Activated CD4-positive, alpha-beta T cell treated with anti-CD3 and anti-CD28 coated beads, Interleukin-2, amount 50 U/mL, for 16 hours (primary cell): ENCODE measurements at places on chromosomes 6 and 20.

GRCh38 chr6:132423839-132424238, 22.6 kb upstream of the MOXD1 start:
- no peak for DNase-seq

DNA sequence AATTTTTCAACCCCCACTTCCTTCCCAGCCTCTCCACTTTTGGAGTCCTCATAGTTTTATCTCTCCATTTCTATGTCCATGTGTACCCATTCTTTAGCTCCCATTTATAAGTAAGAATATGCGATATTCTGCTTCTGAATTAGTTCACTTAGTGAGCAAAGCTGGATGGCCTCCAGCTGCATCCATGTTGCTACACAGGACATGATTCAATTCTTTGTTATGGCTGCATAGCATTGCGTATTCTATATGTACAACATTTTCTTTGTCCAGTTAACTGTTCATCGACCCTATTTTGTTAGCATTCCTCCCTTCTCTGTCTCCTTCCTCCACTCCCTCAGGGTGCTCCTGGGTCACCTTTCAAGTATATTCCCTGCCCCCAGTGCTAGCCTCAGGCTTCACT, 210.0 kb upstream of the SSTR4 start:
- no peak for DNase-seq

- DNase-seq: no peak
These were observed 968.4 kb upstream of the SLC35B3 start for GRCh38 chr6:9403736-9404135.

DNA sequence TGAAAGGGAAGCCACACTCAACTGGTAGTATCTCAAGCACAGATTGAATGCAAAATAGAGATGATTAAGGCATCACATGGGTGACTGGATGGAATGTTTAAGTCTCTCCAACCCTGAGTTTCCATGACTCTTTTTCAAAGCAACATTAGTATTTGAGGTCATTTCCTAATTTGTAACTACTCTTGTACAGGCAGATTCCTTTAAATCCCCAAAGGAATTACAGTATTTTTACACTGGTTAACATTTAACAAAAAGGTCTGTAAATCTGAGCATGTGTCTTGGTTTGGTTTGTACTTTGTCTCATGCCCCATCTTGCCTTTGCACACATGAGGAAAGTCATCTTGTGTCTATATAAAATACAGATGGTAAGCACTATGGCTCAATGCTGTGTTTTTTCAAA, 15.1 kb downstream of the RMND1 start:
- DNase-seq: no peak

GRCh38 chr6:26312096-26312463, 52.9 kb upstream of the BTN3A2 start:
- DNase-seq: no peak

DNA sequence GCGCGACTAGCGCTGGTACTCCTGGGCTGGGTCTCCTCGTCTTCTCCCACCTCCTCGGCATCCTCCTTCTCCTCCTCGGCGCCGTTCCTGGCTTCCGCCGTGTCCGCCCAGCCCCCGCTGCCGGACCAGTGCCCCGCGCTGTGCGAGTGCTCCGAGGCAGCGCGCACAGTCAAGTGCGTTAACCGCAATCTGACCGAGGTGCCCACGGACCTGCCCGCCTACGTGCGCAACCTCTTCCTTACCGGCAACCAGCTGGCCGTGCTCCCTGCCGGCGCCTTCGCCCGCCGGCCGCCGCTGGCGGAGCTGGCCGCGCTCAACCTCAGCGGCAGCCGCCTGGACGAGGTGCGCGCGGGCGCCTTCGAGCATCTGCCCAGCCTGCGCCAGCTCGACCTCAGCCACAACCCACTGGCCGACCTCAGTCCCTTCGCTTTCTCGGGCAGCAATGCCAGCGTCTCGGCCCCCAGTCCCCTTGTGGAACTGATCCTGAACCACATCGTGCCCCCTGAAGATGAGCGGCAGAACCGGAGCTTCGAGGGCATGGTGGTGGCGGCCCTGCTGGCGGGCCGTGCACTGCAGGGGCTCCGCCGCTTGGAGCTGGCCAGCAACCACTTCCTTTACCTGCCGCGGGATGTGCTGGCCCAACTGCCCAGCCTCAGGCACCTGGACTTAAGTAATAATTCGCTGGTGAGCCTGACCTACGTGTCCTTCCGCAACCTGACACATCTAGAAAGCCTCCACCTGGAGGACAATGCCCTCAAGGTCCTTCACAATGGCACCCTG, 1.6 kb downstream of the TPBG start:
- no peak for DNase-seq

- DNase-seq: no peak
These were observed 135.6 kb downstream of the TFAP2C start for GRCh38 chr20:56764671-56765070.

- no peak for DNase-seq
These were observed 83.9 kb upstream of the DUSP22 start for GRCh38 chr6:208364-208763.

DNA sequence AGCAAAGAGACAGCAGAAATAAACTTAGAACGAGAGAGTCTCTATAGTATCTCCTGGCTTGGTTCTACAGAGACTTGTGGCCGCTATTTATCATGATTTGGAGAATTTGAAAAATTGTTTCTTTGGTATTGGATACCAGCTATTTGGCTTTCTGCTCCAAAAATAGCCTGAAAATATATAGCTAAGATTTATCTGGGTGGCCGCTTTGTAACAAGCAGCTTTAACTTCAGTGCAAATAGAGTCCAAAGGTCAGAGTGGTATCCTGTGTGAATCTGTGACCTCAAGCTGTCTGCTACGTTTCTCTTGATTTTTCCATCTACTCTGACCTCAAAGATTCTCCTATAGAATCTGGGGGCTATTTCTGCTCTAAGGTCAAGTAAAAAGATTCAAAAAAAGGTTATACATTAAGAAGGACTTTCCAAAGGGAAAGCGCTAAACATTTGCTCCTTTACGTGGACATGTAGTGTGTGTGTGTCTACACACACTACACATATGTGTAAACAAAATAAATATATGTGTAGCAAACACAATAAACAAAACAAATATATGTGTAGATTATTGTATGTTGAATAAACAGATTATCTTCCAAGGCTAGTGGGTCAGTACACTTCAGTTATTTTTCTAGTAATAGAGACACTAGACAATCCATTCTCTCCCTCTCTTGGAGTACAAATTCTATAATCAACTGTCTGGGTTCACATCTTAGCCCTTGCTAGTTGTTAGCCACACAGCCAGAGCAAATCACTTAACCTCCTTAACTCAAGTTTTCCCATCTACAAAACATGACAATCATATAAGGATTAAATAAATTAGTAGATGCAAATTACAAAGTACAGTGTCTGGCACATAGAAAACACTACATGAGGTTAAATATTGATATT, 40.8 kb downstream of the CHD6 start:
- DNase-seq: no peak

- no peak for DNase-seq
These were observed 15.8 kb upstream of the GPR63 start for GRCh38 chr6:96853083-96853482.

- DNase-seq: peak; percentile 82
These were observed at the start of gene HLA-B for GRCh38 chr6:31356946-31357466. Gene HLA-B, minus strand, starts transcription at chr6:31357179. Its CDS starts 21 bp downstream, at chr6:31357158.

DNA sequence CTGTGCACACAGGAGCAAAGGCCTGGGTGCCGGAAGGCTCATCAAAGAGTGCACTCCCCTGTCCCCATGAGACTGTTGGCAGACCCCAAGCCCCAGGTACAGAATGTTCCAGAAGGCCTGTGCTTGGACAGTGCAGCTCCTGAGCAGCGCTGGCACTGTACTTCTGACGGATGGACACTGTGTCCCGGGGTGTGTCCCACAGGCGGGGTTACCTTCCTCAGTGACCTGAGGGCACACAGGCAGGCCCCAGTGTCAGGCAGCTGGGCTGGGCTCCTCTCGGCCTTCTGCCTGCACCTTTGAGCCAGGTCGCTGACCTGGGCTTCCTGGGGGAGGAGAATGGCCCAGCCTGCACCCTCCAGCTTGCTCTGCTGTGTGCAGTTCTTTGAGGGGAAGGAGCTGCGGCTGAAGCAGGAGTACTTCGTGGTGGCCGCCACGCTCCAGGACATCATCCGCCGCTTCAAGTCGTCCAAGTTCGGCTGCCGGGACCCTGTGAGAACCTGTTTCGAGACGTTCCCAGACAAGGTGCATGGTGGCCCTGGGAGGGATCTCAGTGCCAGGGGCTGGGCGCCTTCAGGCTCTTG, 30.1 kb downstream of the PYGB start:
- no peak for DNase-seq

DNA sequence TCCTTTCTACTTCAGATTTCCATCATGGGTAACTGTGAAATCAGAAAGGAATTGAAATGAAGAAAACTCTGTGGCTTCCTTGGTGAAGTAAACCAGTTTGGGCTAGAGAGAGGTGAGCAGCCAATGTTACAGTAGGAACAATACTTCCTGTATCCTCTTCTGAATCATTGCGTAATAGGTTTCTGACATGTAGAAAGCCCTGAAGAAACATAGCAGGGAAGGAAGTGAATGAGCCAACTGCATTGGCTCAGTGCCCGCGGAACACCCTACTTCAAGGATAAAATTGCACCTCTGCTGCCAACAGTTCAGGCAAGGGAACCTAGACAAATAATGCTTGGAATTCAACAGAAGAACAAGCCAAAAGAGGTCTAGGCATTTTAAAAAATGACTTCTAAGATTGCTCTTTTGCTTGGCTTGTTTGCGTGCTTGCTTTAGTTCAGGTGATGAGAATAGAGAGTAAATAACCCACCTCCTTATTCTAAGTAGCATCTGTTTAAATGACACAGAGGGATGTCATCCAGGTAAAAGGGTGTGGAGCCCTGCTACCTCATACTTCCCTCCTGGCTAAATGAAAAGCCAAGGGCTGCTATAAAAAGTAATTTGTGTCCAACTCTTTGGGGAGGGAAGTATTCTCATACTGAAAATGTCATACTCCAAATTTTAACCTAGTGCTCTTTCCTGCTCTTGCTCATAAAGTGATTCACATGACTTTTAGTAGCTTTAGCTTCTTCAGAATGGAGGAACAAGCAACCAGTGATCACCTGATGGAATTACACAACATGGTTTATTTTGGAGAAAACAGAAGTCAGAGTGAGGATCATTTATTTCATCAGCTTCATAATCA, 30.0 kb upstream of the AKIRIN2 start:
- peak; percentile 84 for DNase-seq

DNA sequence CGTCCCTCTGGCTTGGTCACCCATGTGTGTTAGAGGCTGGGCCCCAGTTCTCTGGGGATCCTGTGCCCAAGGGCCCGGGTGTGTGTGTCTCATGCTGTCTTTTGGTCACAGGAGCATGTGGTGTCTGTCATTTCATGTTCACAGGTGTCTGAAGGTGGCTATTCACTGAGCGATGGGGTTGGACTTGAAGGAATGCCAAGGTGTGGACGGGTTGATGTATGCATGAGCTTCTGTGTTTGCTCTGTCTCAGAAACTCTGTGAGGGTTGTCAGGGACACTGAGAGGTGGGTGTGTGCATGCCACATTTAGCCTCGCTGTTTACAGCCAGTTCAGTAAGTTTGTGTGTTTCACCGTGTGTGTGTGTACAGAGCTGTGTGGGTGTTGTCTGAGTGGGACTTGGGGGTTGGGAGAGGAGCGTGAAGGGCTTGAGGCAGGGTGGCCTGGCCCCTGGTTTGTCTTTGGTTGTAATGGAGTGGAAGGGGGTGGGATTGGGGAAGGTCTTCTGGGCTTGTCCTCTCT, 1.2 kb downstream of the DDR1 start:
- DNase-seq: no peak

GRCh38 chr20:64160526-64161355, 3.5 kb upstream of the MYT1 start:
- DNase-seq: no peak

- no peak for DNase-seq
These were observed 10.8 kb upstream of the ANKRD60 start for GRCh38 chr20:58239216-58239615.

DNA sequence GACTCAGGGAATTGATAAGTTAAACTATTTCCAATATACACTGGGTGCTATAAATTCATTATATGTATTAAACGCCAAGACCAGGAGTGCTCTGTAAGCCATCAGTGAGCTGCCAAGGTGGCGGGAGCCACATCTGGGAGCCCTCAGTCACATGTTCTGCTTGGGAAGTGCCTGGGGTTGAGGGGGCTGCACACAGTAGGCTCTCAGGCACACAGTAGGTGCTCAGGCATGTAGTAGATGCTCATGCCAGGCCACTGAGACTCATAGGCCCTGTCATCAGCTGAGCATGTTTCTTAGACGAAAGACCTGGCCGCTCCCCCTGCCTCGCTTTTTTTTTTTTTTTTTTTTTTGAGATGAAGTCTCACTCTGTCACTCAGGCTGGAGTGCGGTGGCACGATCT, 83.3 kb upstream of the BHLHE23 start:
- no peak for DNase-seq

- DNase-seq: no peak
These were observed 37.3 kb downstream of the NTSR1 start for GRCh38 chr20:62745952-62746288.

DNA sequence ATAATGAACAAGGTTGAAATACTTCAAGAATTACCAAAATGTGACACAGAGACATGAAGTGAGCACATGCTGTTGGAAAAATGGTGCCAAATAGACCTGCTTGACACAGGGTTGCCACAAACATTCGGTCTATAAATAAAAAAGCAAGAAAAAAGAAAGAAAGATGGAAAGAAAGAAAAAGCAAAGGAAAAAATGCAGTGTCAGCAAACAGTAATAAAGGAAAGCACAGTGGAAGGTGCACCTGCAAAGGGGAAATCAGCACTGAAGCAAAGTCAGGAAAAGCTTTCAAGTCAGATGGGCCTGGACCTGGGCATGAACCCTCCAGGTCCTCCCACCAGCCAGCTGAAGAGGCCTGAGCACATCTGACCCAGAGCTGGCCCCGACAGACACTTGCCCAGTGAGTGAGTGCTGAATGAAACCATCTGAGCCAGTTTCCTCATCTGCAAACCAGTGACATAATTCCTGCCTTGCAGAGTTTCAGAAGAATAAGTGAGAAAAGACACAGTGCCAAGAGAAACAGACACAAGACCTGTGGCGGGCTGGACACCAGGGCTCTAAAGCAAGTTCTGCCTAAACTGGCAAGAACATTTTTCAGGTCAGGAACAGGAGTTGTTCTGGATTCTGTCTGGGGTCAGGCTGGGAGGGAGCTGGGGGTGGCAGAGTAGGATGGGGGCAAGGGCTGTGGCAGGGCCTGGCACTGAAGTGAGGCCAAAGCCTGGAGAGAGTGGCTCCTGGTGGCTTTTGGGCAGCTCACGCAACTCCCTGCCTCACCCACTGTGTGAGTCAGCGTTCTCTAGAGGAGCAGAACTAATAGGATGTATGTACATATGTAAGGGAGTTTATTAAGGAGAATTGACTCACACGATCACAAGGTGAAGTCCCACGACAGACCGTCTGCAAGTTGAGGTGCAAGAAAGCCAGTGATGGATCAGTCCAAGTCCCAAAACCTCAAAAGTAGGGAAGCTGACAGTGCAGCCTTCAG, 23.9 kb upstream of the MICB start:
- DNase-seq: no peak

DNA sequence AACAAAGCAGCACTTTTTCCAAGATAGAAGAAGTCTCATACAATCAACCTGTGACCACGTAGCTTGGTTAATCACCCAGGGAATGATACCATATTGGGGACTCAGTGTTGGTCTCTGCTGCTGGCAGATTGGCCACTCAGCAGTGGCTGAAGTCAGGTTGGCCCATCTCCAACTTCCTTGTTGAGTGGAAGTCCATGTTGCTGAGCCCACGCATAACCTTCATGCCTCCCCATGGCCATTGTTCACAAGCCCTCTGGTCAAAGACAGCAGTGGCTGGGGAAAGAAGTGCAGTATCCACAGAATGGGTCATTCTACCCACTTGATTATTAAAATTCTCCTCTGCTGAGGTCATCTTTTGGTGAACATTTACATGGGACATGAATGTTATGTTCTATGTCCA, 38.5 kb downstream of the PKIB start:
- DNase-seq: no peak

GRCh38 chr20:53921443-53921973, 148.9 kb downstream of the BCAS1 start:
- no peak for DNase-seq
